ENCODE measurements at places on chromosomes 1 and 21.

GRCh38 chr1:21099034-21099868 lies 77.4 kb downstream of the EIF4G3 start:
- no peak for DNase-seq

DNA sequence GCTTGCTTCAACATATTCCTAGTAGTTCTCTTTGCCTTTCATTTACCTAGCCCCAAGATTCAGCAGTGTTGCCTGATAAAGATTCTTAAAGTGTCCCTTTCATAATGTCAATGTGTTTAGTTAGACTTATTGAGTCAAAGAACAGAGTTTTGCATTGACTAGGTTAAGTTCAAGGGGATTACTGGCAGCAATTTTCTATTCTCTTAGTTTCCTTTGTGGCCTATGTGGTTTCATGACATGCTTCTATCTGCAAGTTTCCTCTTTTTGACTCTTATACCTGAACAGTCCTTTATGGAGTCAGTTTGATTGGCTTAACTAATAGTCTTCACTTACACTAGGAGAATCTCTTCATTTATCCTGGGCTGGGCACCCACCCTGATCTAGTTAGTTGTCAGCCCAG lies 151.3 kb downstream of the ADGRL4 start:
- DNase-seq = no peak

GRCh38 chr1:110062612-110063011 lies 7.9 kb downstream of the ALX3 start:
- DNase-seq = no peak

DNA sequence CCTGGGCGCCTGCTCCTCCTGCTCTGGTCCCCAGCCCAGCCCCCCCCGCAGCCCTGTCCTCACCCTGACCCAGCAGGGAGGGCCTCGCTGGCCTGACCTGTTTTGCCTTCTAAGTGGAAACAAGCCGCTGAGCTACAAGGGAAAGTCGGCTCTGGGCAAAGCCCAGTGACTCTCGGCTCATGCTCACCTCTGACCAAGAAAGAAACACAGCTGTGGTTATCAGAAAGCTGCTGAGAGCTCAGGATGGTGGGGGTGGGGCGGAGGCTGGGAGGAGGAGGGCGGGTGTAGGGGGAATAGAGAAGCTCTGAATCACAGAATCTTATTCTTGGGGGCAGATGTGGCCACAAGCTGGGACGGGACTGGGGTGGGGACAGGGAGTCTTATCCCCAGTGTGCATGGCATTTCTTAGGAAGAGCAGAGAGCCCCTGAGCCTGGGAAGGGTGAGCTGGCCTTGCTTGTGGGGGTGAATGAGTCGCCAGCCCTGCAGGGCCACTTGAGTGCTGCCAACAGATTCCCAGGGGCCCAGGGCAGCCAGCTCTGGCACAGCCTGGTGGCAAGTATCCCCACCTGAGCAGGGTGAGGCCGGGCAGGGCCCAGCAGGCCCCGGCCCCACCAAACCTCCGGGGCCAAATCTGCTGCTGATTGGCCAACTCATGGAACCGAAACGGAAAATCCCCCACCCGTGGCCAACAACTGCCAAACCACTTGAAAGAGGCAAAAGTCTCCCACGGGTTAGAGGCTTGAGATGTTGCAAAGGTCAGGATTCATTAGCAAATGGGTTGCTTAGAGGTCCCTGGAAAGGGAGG lies 120.6 kb downstream of the SPSB1 start:
- DNase-seq = peak; percentile 84

DNA sequence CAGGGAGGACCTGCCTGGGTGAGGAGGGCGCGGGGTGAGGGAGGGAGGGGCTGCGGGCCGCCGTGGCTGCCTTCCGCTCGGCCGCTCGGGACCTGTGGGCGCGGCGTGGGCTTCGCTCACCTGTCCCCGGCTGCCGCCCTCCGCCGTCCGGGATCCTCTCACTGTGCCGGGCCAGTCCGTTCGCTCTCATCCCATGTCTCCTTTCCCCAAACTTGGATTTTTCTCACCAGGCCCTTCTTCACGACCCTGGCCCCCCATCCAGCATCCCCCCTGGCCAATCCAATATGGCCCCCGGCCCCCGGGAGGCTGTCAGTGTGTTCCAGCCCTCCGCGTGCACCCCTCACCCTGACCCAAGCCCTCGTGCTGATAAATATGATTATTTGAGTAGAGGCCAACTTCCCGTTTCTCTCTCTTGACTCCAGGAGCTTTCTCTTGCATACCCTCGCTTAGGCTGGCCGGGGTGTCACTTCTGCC lies 362 bp downstream of the ZBTB48 start:
- no peak for DNase-seq

- DNase-seq = no peak
These were observed 517.2 kb upstream of the NR5A2 start for GRCh38 chr1:199510314-199510713.

GRCh38 chr1:58899587-58900271 lies 115.9 kb upstream of the JUN start:
- DNase-seq = no peak

GRCh38 chr1:166457700-166458099 lies 290.9 kb upstream of the FAM78B start:
- DNase-seq = no peak

DNA sequence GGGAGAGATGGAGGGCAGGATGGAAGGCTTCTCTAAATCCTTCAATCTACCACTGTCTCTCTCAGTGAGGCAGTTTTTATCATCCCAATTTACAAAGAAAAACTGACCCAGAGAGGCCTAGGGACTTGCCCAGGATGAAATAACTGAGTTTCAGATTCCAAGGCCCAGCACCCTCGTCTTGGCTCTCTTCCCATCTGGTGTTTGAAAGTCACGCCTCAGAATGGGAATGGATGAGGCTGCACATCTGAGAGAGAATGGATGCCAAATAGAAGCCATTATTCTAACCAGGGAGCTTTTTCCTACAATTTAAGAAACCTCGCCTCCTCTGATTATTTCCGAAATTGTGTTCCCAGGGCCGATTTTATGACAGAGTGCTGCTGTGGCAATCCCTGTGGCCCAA lies 10.6 kb upstream of the KCNN3 start:
- DNase-seq = no peak

- DNase-seq = no peak
These were observed 60.9 kb downstream of the C1orf21 start for GRCh38 chr1:184447651-184448185.

DNA sequence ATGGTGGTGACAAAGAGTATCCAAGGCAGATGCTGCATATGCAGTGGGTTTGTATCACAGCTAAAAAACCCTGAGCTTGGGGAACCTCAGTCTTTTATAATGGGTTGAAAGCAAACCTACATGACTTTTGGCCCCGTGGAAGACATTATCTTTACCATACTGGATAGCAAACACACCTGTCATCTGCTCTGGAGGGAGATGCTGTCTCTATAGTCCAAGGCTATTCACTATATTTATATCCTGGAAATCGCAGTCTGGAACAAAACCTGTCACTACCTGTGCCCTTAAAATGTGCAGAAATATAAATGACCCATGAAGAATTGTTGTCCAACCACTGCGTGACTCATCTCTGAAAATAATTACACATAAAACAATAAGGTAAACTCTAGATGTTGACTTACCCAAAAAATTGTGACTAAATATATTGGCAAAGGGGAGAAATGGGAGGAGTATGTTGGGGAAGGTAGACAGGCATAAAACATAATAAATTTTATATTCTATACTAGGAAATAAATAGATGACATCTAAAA lies 121.0 kb upstream of the CXADR start:
- DNase-seq = no peak

- no peak for DNase-seq
These were observed 104.0 kb upstream of the BMP8A start for GRCh38 chr1:39387452-39387851.

DNA sequence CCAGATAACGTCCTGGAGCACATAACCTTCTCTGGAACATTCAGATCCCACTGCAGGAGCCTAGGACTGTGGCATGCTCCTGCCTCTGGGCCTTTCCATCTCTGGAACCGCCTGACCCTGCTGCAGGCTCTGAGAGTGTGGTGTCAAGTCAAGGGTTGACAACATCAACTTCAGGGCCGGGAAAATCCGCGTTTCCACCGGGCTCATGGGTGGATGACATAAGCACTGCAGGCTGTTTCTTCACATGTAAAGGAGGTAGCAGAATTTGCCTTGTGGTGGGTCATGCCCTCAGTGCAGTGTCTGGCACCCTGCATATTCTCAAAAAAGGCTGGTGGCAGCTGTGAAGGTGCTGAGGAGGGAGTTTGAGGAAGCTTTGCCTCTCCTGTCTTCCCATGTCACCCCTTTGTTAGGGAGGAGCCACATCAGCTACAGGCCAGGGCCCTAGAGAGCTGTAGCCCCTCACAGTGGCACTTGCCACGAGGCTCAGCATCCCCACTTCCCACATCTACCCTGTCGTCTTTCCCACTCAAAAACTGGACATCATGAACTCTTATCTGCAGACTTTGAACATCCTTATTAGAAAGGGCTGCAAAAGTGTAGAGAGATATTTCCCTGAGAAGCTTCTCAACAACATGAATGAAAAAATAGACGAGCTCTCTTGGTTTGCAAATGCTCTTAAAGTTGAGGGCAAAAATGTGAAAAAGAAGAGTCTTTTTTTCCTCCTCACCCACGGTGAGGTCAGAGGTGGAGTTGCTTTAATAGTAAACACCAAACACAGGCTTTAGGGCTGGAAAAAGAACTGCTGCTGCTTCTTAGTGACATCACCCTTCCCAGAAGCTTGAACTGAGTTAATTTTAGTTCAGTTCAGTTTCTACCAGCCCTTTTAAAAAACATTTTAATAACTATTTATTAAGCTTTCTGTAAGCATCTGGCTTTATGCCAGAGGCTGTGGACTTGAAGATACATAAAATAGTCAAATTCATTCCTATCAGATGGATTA lies 121.3 kb downstream of the HUNK start:
- no peak for DNase-seq
